ENCODE measurements at places on chromosomes 6 and 20.

DNA sequence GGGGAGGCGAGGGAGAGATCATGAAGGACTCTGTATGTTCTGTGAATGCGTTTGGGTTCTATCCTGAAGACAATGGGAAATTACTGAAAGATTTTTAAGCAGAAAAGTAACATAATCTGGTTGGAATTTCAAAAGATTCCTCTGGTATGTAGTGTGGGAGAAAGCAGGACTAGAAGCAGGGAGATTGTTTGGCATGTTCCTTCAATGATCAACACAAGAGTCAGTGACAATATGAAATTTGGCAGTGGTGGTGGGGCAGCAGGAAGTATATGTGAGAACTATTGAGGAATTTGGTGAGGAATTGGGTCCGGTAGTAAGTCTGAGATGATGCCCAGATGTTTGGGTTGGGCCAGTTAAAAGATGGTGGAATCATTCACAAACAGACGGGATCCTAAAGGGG, 348.7 kb downstream of the CD83 start:
- no peak for DNase-seq

DNA sequence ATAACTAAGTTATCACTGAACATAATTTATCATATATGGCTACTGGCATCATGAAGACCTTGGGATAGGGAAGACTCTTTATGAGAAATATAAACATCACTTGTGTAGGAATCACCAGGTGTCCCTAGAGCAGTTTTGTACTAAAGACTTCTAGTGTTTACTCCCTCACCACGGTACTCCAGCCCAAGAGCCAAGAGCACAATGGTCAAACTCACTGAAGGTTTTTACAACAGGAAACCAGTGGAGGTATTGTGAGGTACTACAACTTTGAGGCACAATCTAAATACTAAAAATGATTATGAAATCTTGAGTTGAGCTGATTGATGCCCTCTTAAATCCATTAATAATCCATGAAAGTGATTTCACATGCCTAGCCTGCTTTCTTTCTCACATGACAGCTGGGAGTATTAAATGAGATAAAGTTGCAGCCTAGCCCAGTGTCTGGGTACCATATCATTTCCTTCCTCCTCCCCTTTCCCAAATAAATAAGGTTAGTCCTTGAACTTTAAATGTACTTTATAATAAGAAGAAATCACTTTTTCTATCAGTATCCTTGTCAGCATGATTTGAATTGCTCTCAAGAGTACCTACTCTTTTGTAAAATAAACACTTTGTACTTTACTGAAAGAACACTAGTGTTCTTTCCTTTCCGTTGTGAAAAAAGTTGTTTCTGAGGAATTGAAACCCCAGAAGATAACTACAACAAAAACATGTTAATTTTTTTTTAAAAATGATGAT, 26.5 kb downstream of the GLO1 start:
- no peak for DNase-seq

- DNase-seq: no peak
Measured at GRCh38 chr6:142155895-142156757, 9.1 kb downstream of the VTA1 start.

DNA sequence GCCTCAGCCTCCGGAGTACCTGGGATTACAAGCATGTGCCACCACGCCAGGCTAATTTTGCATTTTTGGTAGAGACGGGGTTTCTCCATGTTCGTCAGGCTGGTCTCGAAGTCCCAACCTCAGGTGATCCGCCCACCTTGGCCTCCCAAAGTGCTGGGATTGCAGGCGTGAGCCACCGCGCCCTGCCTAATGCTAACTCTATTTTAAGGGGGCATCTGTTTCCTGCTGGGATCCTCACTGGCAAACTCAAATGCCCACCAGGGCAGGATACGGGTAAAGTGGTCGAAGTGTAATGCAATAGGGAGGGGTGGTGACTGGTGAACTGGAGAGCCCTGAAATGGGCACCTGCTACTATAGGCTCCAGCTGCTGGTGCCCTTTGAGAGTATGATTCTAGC, 131.9 kb upstream of the ZNF217 start:
- no peak for DNase-seq

DNA sequence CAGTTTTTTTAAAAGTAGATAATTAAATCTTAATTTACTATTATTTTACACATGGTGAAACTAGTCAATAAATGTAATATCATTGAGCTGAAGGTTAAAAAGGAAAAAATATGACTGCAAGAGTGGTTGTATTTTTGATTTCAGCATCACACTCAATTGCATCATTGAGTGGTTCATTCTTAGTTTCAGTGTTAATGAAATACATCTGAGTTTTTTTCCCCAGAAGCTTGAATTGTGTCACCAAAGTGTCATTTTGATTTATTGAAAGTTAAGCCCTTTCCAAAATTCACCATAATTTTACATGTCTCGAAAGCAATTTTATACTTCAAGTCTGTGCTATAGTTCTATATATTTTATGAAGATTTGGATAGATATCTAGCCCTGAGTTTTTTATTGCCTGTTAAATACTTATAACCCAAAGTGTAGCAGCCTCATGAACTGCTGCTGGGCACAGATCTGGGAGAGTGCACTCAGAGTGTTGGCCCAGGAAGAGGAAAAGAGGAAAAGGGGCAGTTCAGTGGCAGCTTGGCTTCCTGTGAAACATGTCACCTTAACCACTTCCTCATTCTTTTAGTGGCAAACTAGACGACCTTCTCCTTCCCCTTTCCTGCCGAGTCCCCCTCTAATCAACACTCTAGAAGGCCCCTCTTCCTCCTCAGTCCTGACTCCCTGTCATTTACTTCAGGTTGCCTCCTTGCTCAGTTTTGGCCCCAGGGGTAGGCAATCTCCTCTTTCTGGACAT, 140.7 kb downstream of the ESR1 start:
- no peak for DNase-seq

GRCh38 chr6:119331663-119332286, 17.8 kb downstream of the MAN1A1 start:
- no peak for DNase-seq

DNA sequence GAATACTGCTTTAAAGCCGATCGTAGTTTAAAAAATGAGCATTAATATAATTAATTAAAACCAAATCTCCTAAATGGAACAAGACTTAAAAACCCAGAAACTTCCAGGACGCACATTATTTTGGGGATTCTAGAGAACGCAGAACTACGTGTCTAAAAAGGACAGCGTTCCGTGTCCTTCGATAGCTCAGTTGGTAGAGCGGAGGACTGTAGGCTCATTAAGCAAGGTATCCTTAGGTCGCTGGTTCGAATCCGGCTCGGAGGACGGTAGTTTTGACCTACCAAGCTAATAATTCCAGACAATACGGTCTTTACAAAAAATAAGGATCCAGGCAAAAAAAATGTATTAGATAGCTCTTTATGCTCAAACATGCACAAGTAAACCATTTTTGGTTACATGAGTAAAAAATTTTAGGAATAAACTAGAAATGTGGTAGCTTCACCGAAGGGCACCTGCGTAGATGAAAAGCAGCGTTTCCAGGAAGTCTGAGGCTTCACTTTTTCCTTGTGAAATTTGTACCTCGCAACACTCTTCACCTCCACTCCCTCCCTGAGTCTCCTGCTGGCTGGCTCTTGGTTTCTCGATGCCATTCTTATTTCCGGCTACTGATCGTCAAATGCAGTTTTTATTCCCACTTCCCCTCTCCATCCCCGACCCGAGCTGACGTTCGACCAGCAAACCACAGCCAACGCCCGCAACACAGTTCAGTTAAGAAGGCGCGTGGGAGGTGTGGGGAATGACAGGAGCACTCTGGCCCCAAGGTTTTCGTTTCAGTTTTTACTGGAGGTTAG, 19.6 kb upstream of the ABT1 start:
- DNase-seq: peak; percentile 58

DNA sequence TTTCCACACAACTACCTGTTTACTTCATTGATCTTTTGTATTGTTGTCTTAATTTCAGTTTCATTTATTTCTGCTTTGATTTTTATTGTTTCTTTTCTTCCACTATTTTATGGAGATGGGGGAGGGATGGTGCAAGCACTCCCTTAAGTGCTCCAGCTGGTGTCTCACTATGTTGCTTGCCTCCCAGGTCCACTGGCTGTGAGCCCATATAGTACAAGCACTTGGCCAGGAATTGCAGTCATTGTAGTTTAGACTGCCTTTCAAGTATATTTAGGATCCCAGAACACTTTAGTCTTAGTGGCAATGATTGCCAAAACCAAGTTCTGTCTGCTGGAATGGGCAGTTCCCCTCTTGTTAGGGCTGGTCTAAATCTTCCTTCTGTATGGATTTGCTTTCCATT, 34.9 kb upstream of the MAN1A1 start:
- no peak for DNase-seq

GRCh38 chr6:8674126-8674525, 238.8 kb upstream of the SLC35B3 start:
- DNase-seq: no peak

DNA sequence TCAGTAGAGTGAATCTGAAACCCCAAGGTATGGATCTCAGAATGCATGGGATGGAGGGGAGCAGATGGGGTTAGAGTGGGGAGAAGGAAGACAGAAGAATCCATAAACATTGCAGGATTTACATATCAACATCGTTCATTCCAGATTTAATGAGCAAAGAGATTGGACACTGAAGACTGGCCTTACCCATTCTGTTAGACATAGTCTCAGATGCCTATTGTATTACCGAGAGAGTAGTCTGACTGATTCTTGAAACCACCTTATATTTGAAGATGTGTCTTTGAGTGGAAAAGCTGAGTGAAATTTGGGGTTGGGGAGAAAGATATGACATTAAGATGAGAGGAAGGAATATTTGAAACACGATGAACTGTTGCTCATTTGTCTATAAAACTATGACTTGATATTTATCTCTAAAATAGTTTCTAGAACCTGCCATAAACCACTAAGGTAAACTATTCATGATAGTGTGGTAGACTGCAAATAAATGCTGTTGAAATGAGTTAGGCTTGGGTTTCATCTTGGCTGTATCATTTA, 5.7 kb downstream of the HLA-DRA start:
- no peak for DNase-seq

DNA sequence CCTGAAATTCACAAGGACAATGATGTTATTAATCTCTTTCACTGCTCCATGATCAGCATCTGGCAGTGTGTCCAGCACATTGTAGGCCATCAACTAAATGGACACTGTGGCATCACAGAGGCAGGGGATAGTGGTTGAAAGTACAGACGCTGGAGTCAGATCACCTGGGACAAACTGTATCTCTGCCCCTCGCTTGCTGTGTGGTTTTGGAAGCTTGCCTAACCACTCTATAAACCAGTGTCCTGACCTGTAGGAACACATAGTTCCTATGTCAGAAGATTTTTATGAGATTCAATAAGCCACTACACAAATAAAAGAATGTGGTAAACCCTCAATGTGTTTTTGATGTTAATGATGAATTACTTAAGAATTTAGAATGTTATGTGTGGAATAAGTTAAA, 219.3 kb upstream of the RNF217 start:
- DNase-seq: no peak

DNA sequence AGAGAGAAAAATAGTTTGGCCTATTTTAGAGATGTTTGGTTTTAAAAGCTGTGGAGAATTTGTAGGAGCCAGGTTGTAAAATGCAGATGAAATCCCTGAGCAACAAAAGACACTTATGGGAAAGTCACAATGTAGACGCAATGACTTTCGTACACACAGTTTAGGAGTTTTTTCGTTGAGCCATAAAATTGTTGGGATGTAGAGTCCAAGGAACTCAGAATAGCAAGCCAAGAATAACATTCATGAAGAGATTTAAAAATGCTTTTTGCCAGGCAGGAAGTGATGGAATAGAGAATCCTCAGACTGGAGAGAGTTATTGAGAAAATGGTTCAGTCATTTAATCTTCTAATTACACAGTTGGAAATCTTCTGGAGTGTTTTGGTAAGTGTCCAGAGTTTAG, 11.5 kb upstream of the PROKR2 start:
- no peak for DNase-seq

- no peak for DNase-seq
Measured at GRCh38 chr6:157907651-157908050, 74.0 kb upstream of the SYNJ2 start.

DNA sequence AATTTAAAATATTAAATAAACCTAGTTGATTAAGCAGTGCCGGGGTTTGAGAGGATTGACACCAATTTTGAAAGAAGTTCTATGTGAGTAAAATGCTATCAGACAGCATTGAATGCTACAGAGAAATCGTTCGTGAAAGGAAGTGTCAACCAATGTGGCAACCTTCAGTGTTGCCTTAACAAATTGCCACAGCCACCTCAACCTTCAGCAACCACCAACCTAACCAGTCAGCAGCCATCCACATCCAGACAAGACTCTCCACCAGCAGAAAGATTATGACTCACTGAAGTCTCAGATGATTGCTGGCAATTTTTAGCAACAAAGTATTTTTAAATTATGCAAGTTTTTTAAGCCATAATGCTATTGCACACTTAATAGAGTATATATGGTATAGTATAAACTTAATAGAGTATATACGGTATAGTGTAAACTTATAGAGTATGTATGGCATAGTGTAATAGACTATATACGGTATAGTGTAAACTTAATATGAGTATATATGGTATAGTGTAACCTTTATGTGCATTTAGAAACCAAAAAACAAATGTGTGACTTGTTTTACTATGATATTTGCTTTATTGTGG, 65.3 kb upstream of the ID4 start:
- no peak for DNase-seq

GRCh38 chr20:1879369-1879768, 15.8 kb upstream of the SIRPA start:
- no peak for DNase-seq

DNA sequence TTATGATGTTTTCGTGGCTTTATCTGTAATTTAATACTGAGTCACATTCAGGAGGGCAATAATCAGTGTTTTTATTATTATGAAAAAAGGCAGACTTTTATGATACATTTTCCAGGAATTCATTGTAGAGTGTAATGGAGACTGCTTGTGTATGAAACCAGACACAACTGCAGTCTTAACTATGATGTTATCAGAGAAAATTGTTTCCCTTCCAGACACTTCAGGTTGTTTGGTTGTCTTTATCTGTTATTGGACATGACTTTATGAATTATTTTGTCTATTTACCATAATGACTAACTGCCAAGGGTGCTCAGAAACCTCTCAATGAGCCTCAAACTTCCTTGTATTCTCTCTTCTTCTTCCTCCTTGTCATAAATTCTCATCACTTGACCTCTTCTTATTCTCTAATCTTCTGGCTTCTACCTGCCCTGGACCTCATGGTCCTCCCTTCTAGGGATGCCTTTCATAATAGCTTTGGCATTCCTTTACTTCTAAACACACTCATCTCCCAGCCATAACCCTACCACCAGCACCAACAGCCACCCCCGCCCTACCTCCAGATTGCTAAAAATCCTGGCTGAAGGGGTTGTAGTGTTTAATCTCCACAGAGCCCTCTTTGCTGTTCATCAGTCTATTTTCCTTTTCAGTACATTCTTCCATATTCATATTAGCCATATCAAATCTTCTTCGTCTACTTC, 492.5 kb downstream of the CDKAL1 start:
- DNase-seq: no peak

GRCh38 chr6:36523936-36524499, 23.3 kb downstream of the STK38 start:
- DNase-seq: no peak

- DNase-seq: no peak
Measured at GRCh38 chr6:72151742-72152141, 265.4 kb downstream of the RIMS1 start.

Data from effector memory CD8-positive, alpha-beta T cell (primary cell).